ENCODE measurements at places on chromosomes 11 and 22. TPM values are rescaled to one million over a fixed set of nuclear protein-coding genes. Genes with fewer than 3 reads are reported as not detected.

- no peak overlapping the region for H3K27ac ChIP-seq
- H3K27me3 ChIP-seq = no peaks in the 10 kb centered on the region
- no peak for DNase-seq
- no peaks in the 10 kb centered on the region for H3K4me1 ChIP-seq
- no peak overlapping the region for H3K4me3 ChIP-seq
Observed at GRCh38 chr11:121042296-121042695, 18.4 kb downstream of the TBCEL start.

ASCL3 gene
- total RNA-seq = not detected

DNA sequence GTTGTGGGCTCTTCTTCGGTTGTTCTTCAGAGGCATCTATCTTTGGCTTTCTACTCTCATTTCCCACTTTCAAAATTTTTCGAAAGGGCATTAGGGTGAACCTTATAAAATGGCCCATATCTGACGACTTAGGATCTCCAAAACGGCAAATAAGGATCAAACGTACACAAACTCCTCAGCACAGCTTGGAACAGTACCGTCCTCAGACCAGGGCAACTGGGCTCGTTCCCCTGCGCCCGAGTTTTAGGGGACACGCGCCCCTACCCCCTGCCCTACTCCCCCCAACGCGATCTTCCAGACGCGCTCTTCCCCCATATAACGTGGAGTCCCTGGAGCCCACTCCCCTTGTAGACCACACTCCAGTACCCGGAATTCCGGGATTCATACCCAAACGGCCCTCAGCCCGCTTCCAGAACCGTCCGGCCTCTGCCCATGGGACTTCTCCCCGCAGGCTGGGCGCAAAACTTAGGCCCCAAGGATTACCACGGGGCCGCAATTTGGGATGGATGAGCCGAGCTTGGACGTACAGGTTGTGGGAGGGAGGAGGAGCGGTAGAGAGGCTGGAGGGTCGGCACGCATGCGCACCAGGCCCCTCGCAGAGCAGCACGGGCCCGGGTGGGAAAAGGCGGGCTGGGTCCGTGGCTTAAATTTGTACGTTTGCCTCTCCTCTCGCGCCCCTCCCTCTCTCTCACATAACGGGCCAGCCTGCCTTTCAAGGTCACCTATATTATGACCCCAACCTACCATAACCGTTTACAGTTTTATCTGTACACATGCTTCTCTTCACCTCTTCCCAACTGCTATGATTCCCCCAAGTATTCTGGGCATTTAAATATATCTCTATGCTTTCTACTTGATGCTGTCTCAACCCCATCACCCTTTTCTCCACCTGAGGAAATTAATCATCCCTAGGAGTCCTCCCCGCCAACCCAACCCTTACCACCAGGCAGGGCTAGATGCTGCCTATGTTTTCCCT, 3.4 kb downstream of the CCDC89 start:
- peak overlapping the region; percentile 75 for H3K27ac ChIP-seq
- H3K36me3 ChIP-seq = no peaks in the 10 kb centered on the region
- no peaks in the 10 kb centered on the region for H3K27me3 ChIP-seq
- H3K4me3 ChIP-seq = peak overlapping the region; percentile 82

DNA sequence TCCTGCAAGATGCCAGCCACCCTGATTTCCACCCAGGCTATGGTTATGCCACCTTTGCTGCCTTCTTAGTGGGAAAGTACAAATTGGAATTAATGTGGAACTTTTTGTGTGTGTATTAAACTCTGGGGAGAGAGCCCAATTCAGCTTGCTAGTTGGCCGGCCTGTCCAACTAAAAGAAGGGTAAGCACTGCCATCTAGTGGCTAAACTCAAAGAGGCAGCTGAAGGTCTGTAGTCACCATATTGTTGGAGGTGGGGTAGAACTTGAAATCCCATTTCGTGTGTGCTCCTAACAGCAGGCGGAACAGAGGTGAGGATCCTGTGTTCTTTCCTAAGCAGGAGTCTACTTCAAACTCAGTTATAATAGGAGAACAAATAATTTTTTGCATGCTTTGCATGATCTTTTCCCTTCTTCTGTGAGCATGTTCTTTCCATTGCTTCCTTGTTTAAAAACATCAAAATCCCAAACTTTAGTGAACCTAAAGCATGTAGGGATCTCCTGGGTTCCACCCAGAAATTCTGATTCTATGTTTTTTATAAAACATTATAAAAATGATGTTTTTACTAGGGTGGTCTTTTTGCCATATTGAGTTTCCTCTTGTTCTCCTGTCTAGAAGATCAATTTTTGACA, 138.8 kb upstream of the SORL1-AS1 start:
- H3K36me3 ChIP-seq = peaks cover 96% of the 10 kb centered on the region
- H3K4me3 ChIP-seq = no peak overlapping the region
- no peaks in the 10 kb centered on the region for H3K27me3 ChIP-seq
- peak; percentile 66 for DNase-seq

DNA sequence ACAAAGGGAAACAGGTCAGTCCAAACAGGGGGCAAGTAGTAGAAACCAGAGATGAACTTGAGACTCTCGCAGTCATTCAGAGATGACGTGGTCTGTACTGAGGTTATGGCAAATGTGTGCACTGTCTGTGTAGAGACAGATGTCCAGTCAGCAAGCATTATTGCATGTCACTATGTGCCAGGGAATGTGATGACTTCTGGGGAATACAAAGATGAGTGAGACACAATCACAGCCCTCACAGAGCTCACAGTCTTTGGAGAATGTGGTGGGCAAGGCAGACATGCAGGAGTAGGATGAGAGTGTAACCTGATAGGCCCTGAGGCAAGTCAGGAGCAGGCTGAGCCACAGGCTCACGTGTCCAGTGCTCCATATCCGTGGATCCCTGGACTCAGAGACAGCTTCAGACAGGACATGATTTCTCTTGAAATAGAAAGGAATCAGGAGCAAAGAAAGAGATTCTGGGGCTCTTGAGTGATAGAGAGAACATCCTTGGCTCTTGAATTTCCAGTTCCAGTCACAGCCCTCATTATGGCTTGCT, 550.7 kb downstream of the ETS1 start:
- DNase-seq = no peak
- H3K27ac ChIP-seq = no peak overlapping the region
- H3K4me3 ChIP-seq = peak overlapping the region; percentile 38
- no peaks in the 10 kb centered on the region for H3K36me3 ChIP-seq
- H3K4me1 ChIP-seq = peaks cover 56% of the 10 kb centered on the region

- no peak overlapping the region for H3K4me3 ChIP-seq
- H3K4me1 ChIP-seq = no peaks in the 10 kb centered on the region
- H3K27ac ChIP-seq = no peak overlapping the region
- H3K36me3 ChIP-seq = no peaks in the 10 kb centered on the region
- no peaks in the 10 kb centered on the region for H3K27me3 ChIP-seq
- no peak for DNase-seq
Observed at GRCh38 chr11:94077552-94078293, 50.9 kb upstream of the PANX1 start.

DNA sequence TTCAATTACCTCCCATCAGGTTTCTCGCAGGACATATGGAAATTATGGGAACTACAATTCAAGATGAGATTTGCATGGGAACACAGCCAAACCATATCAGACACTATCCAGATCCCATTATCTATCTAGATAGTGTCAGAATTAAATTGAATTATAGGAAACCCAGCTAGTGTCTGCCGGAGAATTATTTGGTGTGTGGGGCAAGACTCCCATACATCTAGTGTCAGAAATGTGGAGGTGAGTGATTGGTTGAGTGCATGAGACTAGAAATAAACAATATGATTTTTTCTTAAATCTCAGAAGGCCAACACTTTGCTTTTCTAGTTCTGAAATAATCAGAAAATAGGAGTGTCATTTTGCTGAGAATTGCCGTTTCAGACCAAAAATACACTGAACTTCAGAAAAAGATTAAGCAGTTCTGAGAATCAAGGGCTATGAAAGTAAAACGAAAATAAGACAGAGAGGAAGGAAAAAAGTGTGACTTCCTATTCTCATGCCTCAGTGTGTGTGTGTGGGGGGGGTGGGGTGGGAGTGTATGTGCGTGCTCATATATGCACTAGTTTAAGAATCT, 21.3 kb downstream of the CASP12 start:
- H3K4me1 ChIP-seq = peaks cover 29% of the 10 kb centered on the region
- no peaks in the 10 kb centered on the region for H3K27me3 ChIP-seq
- no peaks in the 10 kb centered on the region for H3K36me3 ChIP-seq
- H3K27ac ChIP-seq = peak overlapping the region; percentile 64
- DNase-seq = no peak

GRCh38 chr11:73894725-73895335, 18.0 kb downstream of the PAAF1 start:
- no peak for DNase-seq
- H3K4me3 ChIP-seq = no peak overlapping the region

UBQLNL gene
- 0.54 TPM for total RNA-seq

DNA sequence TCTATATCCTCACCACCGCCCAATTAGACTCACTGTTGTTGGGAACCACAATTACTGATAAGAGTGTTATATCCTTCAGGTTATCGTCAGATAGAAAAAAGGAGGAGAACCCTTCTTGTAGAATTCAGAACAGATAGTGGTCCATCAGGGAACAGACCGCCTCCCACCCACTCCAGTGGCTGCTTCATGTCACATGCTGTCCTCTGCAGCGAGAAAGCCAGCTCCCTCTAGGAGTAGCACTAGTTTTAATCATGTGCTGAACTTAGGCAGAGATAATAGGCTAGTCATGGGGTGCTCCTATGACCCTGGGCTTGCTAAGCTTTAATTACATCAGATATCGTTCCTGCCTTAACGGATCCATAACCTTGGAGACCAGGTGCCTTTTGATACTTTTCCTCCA, 51.5 kb upstream of the RAB1B start:
- H3K4me1 ChIP-seq = no peaks in the 10 kb centered on the region
- no peak overlapping the region for H3K4me3 ChIP-seq
- H3K27me3 ChIP-seq = no peaks in the 10 kb centered on the region

GRCh38 chr11:91047882-91048281, 825.0 kb upstream of the CHORDC1 start:
- no peaks in the 10 kb centered on the region for H3K36me3 ChIP-seq
- H3K27me3 ChIP-seq = no peaks in the 10 kb centered on the region
- H3K4me1 ChIP-seq = no peaks in the 10 kb centered on the region

DNA sequence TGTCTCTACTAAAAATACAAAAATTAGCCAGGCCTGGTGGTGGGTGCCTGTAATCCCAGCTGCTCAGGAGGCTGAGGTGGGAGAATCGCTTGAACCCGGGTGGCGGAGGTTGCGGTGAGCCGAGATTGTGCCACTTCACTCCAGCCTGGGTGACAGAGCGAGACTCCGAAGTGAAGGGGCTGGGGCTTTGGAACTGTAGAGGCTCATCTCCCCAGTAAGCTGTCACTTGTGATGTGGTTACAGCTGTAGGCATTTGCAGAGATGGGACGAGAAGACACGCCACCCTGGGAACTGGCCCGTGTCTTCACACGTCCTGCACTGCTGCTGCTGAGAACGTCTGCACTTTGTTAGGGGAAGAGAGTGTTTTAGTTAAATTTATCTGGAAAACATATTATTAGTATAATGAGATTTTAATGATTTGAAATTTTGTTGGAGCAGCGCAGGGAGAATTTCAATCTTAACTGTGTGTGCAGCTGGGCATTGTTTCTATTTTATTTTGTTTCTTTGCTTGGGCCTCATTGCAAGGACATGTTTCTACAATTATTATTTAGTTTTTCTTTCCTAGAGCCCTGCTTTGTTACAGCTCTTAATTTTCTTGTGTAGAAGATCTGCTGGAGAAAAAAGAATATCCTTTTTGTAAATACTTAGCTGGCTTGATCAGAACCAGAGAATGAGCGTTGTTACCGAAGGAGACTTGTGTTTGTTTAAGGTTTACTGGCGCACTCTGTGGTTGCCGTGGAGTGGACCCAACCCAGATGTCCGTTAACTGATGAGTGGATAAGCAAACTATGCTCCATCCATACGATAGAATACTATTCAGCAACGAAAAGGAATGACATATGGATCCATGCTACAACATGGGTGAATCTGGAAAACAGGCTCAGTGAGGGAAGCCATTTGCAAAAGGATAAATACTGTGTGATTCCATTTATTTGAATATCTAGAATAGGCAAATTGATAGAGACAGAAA, 18.4 kb downstream of the PARVB start:
- H3K4me1 ChIP-seq = no peaks in the 10 kb centered on the region
- H3K27ac ChIP-seq = no peak overlapping the region
- no peaks in the 10 kb centered on the region for H3K36me3 ChIP-seq
- no peak for DNase-seq
- H3K4me3 ChIP-seq = no peak overlapping the region
- H3K27me3 ChIP-seq = no peaks in the 10 kb centered on the region

DKK3 gene
- not detected for total RNA-seq

GRCh38 chr11:102234779-102235439, 82.4 kb upstream of the BIRC3 start:
- no peaks in the 10 kb centered on the region for H3K36me3 ChIP-seq
- H3K27ac ChIP-seq = no peak overlapping the region
- no peak overlapping the region for H3K4me3 ChIP-seq
- no peaks in the 10 kb centered on the region for H3K27me3 ChIP-seq

NLRP14 gene
- total RNA-seq = 0.17 TPM

PYGM gene
- 8.0 TPM for total RNA-seq

DNA sequence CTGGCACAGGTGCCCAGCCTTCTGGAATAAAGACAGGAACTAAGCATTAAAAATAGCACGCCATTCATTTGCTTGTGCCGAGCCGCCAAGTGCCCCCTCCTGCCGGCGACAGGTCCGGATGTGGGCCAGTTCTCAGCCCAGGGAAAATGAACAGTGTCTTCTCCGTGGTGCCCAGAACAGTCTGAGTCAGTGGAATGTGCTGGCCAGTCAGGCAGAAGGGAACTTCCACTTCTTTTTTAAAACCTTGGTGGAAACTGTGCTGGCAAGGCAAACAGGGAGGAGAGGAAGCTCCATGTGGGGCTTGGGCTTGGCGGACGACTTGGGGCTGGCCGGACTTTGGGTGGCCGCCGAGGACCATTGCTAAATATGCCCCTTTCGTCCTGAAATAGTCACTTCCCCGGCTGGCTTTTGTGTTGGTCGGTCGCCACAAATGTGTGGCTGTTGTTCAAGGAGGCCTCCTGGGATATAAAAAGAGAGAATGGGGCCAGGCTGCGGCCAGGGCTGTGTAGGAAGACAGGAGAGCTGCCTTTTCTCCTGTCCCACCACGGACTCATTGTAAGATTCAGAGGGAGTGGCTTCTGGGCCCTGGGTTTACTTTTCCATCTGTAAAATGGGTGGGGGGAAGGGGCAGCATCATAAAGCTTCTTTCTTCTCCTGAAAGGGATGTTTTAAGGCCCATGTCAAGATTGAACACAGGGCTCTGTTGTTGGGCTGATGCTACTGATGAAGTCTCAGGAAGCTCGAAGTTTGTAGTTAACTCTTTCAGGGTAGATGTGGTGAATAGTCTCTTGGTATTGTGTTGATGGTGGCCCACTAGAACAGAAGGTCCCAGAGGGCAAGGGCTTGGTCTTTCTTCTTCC, 101.0 kb downstream of the PTPRJ start:
- peaks cover 10% of the 10 kb centered on the region for H3K4me1 ChIP-seq
- no peak overlapping the region for H3K4me3 ChIP-seq
- no peaks in the 10 kb centered on the region for H3K36me3 ChIP-seq

GRCh38 chr11:9761441-9761945, 97.6 kb downstream of the SWAP70 start:
- H3K27ac ChIP-seq = no peak overlapping the region
- H3K27me3 ChIP-seq = no peaks in the 10 kb centered on the region
- no peaks in the 10 kb centered on the region for H3K36me3 ChIP-seq
- no peak for DNase-seq
- H3K4me3 ChIP-seq = no peak overlapping the region

GRCh38 chr11:35390737-35391682, 28.3 kb downstream of the SLC1A2 start:
- no peak overlapping the region for H3K4me3 ChIP-seq
- peaks cover 17% of the 10 kb centered on the region for H3K4me1 ChIP-seq
- no peak for DNase-seq
- no peak overlapping the region for H3K27ac ChIP-seq

GRCh38 chr11:86278226-86278625, 23.8 kb upstream of the HIKESHI start:
- no peak overlapping the region for H3K27ac ChIP-seq

- H3K4me3 ChIP-seq = no peak overlapping the region
- DNase-seq = no peak
Observed at GRCh38 chr11:76744186-76745043, 38.7 kb upstream of the TSKU start.
